ENCODE measurements at places on chromosomes 4 and X.

DNA sequence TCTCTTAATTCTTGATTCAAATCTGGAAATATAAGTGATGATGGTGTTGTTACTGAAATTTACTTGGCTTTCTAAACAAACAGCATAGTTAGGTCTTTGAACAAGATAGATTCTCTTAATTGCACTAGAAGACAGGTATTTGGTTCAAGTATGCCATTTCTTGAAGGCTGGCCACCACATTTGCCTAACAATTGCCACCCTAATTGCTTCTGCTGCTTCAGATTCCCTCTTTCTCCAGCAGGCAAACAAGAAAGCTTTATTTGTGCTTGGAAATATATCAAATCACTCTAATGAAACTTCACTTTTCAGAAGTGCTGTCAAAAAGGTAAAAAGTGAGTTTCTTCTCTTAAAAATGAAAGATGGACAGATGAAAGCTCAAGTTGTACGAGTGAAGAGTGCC, 418.6 kb downstream of the INPP4B start:
- DNase-seq: no peak

GRCh38 chr4:70177090-70177489, 18.4 kb upstream of the ODAM start:
- DNase-seq: no peak

DNA sequence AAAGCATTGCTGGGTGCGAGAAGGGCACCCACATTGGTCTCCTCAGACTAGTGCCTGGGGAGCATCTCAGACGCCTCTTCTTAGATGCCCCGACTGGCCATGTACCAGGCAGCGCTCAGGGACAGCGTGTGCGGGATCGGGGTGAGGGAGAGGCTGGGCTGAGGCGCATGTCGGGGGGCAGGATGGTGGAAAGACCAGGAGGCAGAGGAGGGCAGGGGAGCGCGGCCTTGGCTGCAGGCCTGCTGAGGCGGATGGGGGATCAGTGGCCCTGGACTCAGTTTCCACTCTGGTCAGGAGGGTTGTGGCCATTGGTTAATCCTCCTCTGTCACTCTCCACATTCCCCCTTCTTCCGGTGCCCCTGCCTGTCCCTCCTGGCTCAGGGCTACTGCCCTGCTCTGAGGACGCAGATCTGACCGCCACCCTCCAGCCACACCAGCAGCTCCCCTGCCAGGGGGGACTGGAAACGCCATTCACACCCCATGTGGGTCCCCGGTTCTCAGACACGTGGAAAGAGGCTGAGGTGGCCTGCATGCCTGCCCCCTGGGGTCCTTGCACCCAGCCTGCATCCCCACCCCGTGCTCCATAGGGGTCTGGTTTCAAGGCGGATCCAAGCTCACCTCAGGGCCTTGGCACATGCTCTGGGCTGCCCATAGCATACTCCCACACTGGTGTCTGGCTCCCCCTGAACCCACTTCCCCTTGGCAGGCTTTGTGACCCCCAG, 105.9 kb downstream of the CPZ start:
- no peak for DNase-seq

DNA sequence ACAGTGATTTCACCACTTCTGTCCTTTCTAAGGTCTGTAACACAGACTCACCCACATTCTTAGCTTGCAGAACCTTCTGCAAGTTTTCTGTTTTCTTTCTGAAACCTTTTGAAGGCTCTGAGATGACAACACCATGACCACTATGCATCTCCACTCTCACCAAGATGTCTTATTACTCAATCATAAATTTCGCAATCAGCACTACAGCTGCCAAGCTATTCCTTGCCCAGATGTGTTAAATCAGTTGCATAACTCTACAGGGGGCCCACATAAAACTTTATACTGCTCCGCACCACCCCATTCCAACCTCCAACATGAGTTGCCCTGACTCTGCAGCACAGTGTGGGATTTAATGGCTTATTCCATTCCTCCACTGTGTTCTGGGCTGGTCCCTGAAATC, 229.9 kb downstream of the COL25A1 start:
- DNase-seq: no peak

DNA sequence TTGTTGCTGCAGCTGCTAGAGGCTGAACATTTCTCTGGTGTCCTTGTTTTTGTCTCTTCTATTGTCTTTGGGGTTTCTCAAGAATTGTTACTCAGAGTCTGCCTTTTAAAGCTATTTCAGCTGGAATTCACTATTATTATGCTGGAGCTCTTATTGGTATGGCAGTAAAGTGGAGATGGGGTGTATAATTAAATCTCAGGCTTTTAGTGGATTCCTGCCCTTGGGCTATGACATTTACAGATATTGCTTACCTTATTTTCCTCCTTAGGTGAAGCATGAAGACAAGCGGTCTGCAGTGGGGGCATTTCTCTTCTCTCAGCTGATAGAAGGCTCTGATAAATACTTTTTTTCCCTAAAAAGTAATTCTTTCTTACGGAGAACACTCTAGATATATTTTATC, 1656.6 kb upstream of the IGFBP7 start:
- no peak for DNase-seq

GRCh38 chrX:139448996-139449395, 81.5 kb upstream of the F9 start:
- DNase-seq: no peak

DNA sequence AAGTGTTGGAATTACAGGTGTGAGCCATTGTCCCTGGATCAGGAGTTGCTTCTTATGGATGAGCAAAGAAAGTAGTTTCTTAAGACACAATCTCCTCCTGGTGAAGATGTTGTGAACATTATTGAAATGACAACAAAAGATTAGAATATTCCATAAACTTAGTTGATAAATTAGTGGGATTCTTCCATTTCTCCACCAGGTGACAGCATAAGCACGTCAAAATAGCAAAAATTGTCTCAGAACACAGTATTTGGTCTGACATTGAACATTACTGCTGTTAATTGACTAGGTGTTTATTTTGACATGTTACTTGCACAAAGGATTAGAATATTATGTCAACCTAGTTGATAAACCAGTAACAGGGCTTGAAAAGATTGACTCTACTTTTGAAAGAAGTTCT, 21.6 kb downstream of the CLDN34 start:
- DNase-seq: no peak

DNA sequence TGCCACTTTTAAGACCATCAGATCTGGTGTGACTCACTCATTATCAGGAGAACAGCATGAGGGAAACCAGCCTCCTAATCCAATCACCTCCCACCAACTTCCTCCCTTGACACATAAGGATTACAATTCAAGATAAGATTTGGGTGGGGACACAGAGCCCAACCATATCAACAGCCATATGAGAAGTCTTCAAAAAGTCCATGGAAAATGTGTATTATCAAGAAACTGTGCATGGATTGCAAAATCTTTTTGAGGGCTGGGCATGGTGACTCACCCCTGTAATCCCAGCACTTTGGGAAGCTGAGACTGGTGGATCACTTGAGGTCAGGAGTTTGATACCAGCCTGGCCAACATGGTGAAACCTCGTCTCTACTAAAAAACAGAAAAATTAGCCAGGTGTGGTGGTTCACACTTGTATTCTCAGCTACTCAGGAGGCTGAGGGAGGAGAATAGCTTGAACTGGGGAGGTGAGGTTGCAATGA, 17.8 kb upstream of the RPL39 start:
- no peak for DNase-seq

GRCh38 chrX:136950211-136950610, 69.7 kb upstream of the RBMX start:
- DNase-seq: no peak

DNA sequence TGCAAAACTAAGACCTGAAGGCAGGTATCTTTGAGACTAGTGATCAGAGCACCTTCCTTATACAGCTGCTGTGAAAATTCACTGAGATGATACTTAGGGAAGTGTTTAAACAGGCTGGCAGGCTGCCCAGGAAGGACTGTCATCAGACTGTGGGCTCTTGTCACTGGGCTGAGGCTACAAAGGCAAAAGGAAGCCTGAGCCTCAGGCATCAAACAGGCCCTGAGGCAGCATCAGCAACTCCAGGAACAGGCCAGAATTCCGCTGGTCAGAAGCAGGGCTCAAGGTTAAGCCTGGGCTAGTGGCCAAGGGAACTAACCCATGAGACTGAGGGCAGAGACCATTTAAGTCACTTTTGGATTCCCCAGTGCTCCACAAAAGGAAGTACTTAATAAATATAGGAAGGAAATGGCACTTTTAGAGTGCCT, 12.8 kb downstream of the PJA1 start:
- no peak for DNase-seq

DNA sequence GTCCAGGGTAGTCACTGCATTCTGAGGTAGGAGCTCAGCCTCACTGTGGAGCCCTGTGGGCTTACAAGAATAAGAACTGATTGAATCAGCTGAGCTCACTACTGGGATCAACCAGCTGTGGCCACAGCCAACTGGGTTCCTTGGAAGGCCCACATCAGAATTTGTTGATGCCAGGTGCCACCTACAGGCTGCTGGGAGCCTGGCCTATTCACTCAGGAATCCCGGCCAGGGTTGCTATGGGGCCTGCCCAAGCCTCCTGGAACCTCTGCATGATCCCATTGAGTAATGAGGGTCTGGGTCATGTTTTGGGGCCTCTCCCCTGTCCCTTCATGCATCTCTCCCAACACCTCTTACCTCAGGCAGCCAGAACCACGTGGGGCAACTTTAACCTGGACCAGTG, 53.9 kb upstream of the KIAA1210 start:
- no peak for DNase-seq

DNA sequence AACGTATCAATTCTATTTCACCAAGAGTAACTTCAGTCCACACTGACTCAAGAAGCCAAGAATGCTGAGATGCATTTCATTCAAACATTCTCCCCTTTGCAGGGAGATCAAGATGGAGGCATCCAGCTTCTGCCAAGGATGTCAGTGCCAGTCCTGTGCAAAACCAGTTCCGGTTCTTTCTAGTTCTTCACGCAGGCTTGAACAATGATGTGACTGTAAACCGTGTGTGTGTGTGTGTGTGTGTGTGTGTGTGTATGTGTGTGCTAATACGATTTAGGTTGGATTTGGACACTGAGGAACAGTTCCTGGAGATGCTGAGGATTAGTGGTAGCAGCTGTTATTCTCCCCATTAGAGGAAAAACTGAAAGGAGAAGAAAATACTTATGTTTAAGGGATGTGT, at the start of gene REELD1:
TSS of gene REELD1 (plus strand) at position 301 of the 400 bp plus-strand sequence. CDS start 2,415 bp downstream, outside the sequence.
- DNase-seq: no peak

GRCh38 chr4:124973716-124974115, 261.2 kb upstream of the ANKRD50 start:
- DNase-seq: no peak

DNA sequence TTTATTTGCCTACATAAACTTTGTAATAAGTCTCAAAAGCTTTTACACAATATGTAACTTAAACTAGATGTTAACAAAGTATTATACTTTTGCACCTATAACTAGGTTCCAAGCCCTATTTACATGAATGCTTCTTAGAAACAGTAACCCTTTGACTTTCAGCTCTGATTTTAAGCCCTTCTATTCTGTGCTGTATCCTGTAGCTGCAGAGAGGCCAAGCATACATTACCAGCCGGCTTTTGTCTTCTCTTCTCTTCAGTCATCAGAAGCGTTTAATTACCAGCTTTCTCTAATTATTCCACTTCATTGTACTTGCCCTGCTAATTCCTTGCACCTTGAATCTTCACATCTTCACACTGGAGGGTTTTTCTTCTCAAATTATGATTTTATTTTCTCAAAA, 403.1 kb downstream of the PDGFC start:
- DNase-seq: no peak

DNA sequence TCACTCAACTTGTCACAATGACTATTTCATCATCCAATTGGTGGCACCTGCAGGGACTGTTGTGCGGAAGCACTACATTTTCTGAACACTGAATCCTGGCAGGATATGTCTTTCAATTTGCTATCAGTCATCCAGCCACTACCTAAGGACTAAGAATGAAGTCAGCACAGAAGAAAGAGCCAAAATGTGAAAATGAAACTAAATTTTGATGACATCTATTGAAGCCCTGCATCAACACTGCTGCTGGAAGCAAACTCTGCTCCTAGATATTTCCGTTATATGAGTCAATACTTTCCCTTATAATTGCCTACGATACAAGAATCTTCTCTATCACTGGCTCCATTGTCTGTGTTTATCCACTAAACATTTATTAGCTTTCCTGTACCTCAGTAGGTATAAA, 917.9 kb downstream of the RAPGEF2 start:
- no peak for DNase-seq

- DNase-seq: no peak
Observed at GRCh38 chr4:153822316-153822715, 33.4 kb upstream of the SFRP2 start.

DNA sequence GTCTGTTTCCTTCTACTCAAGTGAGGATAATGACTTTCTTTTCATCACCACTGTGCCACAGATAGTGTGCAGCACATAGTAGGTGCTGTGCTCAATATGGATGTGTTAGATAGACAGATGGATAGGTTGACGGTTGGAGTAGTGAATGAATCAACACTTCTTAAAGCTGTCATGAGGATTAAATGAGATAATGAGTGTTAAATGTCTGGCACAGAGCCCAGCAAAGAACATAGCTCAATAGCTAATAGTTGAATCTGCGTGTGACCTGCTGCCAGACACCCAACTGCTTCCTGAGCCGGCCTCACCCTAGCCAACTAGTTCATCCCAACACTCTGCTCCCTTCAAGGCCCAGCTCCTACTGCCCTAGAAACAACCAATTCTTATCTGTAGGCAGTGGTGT, 67.7 kb upstream of the PJA1 start:
- no peak for DNase-seq

GRCh38 chr4:55424791-55425190, 29.0 kb downstream of the TMEM165 start:
- no peak for DNase-seq

GRCh38 chr4:41396214-41396613, 139.5 kb downstream of the UCHL1 start:
- no peak for DNase-seq

DNA sequence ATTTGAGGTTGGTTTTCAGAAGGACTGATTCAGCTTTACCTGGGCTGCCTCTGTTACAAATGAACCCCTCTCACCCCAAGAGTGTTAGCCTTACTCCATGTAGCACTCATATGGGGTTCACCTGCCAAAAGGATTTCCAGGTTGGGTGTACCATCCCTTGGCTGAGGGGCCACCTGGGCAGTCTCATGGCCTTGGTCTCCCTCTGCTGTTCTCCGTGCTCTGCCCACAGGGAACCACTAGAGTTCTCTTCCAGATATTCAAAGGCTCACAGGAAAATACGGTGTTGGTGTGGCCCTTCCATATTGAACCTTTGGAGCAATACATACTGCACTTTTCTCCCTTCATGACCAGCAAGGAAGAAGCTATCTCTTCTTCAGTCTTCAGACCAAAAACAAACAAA, 18.0 kb upstream of the PRDM5 start:
- DNase-seq: no peak

All from SJSA1 (cell line).